ENCODE measurements at places on chromosomes 4 and X. TPM values are rescaled to one million over a fixed set of nuclear protein-coding genes. Genes with fewer than 3 reads are reported as not detected.

DNA sequence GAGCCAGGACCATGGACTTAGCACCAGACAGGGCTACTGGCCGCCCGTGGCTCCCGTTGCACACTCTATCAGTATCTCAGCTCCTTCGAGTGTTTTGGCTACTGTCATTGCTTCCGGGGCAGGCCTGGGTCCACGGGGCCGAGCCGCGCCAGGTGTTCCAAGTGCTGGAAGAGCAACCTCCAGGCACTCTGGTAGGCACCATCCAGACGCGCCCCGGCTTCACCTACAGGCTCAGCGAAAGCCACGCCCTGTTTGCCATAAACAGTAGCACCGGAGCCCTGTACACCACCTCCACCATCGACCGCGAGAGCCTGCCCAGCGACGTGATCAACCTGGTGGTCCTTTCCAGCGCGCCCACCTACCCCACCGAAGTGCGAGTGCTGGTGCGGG, 1.6 kb downstream of the FAT4 start:
- H3K36me3 ChIP-seq, result no peaks in the 10 kb centered on the region
- H3K4me3 ChIP-seq, result no peak overlapping the region
- no peak for DNase-seq
- no peak overlapping the region for H3K27ac ChIP-seq
- H3K27me3 ChIP-seq, result no peaks in the 10 kb centered on the region
- H3K4me1 ChIP-seq, result peaks cover 16% of the 10 kb centered on the region

CENPVL1 gene
- not detected for total RNA-seq

GRCh38 chr4:12612876-12613275, 871.3 kb downstream of the RAB28 start:
- no peaks in the 10 kb centered on the region for H3K4me1 ChIP-seq
- H3K36me3 ChIP-seq, result no peaks in the 10 kb centered on the region
- H3K27ac ChIP-seq, result no peak overlapping the region
- no peak overlapping the region for H3K4me3 ChIP-seq
- no peaks in the 10 kb centered on the region for H3K27me3 ChIP-seq
- DNase-seq, result no peak

TKTL1 gene
- not detected for total RNA-seq

GRCh38 chrX:87621697-87622096, 104.1 kb downstream of the KLHL4 start:
- H3K27me3 ChIP-seq, result no peaks in the 10 kb centered on the region
- no peak overlapping the region for H3K4me3 ChIP-seq
- no peaks in the 10 kb centered on the region for H3K4me1 ChIP-seq
- no peak overlapping the region for H3K27ac ChIP-seq
- DNase-seq, result no peak

DNA sequence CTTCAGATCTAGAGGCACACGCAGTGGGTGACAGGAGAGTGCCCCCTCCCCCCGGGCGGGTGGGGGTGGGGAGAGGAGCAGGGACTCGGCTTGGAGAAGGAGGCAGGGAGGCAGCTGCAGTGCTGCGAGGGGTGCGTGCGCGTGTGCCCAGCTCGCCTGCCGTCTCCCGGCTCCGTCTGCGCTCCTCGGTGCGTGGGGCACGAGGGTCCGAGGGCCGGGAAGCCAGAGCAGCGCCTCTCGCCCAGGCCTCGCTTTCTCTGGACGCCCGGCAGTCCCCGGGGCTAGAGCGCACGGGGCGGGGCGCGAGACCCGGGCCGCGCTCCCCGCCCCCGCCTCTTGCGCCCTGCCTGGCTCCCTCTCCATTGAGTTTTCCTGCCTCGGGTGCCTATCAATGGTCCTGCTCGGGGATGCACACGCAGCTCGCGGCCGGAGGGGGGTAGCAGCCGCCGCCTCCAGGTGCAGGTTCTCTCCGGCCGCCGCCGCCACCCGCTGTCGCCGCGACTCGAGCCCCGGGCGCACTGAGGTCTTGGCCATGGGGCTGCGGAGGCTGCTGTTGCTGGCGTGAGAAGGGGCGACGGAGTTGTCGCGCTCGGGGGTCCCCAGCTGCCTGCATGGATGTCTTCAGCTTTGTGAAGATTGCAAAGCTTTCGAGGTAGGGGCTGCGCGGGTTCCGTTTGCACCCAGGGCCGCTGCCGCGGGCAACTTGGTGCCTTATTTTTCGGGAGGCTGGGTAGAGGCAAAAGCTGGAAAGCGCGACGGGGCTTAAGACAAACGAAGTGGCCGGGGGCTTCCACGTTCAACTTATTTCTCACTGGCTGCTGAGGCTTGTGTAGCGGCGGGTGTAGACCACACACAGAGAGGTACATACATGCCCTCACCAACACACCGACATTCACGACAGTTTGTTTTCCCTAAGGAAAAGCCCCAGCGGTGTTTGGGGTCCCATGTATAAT, at the start of gene FRMPD4:
TSS of gene FRMPD4 (plus strand) at position 113 of the 953 bp plus-strand sequence. CDS start at position 612, 499 bp downstream.
- no peak within 1 kb of the TSS for H3K27ac ChIP-seq
- no peak within 1 kb of the TSS for H3K4me3 ChIP-seq
- no peaks in the 10 kb centered on the region for H3K4me1 ChIP-seq
- no peaks in the 10 kb centered on the region for H3K36me3 ChIP-seq
- no peak for DNase-seq

DNA sequence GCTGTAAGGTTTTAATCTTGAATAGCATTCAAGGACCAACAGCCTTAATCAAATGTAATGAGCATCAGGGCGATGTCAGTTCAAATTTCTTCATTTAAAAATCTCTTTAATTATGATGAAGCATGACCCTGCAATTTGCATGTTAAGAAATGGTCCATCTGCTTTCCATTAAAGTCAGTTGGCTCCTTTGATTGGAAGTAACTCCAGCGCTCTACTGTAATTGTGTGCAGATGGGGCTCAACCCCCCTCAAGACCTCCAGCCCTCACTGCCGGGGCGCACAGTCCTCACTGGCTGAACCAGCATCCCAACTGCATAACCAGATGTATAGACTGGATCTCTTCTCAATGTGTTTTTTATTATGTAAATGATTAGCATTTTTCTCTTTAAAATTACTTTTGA, 126.9 kb downstream of the VCX3B start:
- no peaks in the 10 kb centered on the region for H3K36me3 ChIP-seq
- H3K27ac ChIP-seq, result no peak overlapping the region
- no peaks in the 10 kb centered on the region for H3K27me3 ChIP-seq
- no peak for DNase-seq

DNA sequence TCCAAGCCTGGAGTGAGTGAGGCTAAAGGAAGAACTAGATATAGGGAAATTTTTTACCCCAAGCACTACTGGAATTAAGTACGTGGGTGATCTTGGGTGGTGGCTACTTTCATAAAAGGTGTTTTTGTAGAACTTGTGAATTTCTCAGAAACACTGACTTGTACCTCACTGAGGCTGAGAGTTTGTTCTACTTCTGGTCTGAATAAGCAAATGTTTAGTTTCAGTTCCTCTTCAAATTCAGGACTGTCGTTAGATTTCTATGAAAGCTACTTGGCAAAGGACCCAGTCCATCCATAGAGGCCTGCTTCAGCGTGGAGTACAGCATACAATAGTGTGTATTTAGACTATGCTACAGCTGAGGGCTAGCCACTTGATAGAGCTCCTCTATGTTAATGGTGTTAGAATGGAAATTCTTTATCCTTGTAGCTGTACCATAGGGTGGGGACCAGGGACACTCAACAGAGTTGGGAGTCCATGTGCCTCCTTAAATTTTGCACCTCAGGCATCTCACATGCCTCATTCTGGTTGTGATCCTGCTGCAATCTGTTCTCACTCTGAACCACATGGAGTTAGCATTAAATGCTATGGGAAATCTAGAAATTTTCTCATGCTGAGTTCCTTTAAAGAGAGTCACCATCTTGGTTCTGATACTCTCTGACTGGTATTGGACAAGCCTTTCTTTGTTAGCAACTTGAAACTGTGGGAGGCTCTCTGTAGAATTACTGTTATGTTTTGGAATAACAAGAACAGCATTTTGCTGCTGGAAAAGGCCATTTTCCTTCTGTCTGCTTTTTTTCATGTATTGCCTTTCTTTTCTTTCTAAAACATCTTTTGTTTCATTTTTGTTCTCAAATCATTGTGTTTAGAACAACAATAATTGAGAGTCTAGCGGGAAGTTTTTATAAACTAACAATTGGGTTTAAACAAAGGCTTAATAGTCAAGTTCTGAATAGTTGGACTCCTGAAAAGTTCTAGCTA, 86.8 kb downstream of the PDGFRA start:
- peak; percentile 86 for DNase-seq
- 0 out of 2 replicates have a peak, but pooled peaks cover 3% of the 10 kb centered on the region for H3K27me3 ChIP-seq
- H3K36me3 ChIP-seq, result no peaks in the 10 kb centered on the region
- peaks cover 11% of the 10 kb centered on the region for H3K4me1 ChIP-seq
- H3K4me3 ChIP-seq, result no peak overlapping the region

- no peak overlapping the region for H3K4me3 ChIP-seq
- no peaks in the 10 kb centered on the region for H3K27me3 ChIP-seq
- DNase-seq, result no peak
- no peaks in the 10 kb centered on the region for H3K36me3 ChIP-seq
- H3K4me1 ChIP-seq, result no peaks in the 10 kb centered on the region
Measured at GRCh38 chr4:152256996-152257395, 278.9 kb downstream of the FBXW7 start.

CD40LG gene
- not detected for total RNA-seq

- H3K36me3 ChIP-seq, result peaks cover 11% of the 10 kb centered on the region
- peaks cover 19% of the 10 kb centered on the region for H3K4me1 ChIP-seq
- H3K27ac ChIP-seq, result no peak overlapping the region
- no peaks in the 10 kb centered on the region for H3K27me3 ChIP-seq
Measured at GRCh38 chr4:1207603-1208265, 35.4 kb upstream of the SPON2 start.

DNA sequence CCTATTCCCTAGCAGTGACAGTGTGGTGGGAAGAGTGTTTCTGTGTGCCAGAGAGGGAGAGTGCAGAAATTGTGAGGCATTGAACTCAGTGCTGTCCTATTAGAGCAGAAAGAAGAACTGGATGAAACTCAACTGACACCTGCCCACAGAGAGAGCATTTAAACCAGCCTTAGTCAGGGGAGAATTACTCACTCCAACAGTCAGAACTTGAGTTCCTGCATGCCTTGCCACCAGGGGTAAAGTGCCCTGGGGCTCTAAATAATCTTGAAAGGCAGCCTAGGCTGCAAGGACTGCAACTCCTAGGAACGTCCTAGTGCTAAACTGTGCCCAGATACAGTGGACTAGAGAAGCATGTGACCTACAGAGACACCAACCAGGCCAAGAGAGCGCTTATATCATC, 12.8 kb downstream of the CYSLTR1 start:
- no peak overlapping the region for H3K27ac ChIP-seq
- H3K4me1 ChIP-seq, result no peaks in the 10 kb centered on the region
- no peak for DNase-seq

- H3K4me1 ChIP-seq, result no peaks in the 10 kb centered on the region
- H3K27me3 ChIP-seq, result no peaks in the 10 kb centered on the region
- no peaks in the 10 kb centered on the region for H3K36me3 ChIP-seq
- H3K27ac ChIP-seq, result no peak overlapping the region
- DNase-seq, result no peak
Measured at GRCh38 chr4:173038192-173038896, 130.3 kb upstream of the GALNT7 start.

DNA sequence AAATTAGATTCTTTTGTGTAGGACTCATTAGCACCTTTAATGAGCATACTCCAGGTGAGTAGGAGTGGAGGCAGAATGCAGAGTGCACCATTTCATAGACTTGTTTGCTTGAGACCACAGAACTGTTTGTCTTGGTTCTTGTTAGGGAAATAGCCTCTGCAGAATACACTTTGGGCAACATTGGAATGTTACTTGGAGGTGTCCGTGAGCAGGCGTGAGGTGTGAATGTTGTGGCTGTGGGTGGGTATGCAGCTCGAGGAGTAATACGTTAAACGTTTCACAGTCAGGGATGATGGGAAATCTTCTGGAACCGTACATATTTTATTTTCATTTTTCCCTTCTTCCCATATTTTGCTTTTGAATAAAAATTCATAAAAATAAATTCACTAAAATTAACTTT, 31.6 kb downstream of the PAQR3 start:
- no peaks in the 10 kb centered on the region for H3K36me3 ChIP-seq
- no peaks in the 10 kb centered on the region for H3K27me3 ChIP-seq
- no peak for DNase-seq
- no peak overlapping the region for H3K27ac ChIP-seq

GPR173 gene
- 0.36 TPM for total RNA-seq

TLR1 gene
- total RNA-seq, result 103 TPM

- peaks cover 36% of the 10 kb centered on the region for H3K4me1 ChIP-seq
- no peaks in the 10 kb centered on the region for H3K36me3 ChIP-seq
- H3K4me3 ChIP-seq, result no peak overlapping the region
- DNase-seq, result no peak
- H3K27me3 ChIP-seq, result no peaks in the 10 kb centered on the region
Measured at GRCh38 chr4:86981789-86982188, 47.0 kb downstream of the AFF1 start.

ADAMTS3 gene
- total RNA-seq, result not detected

GRCh38 chrX:30913492-30913891, 24.4 kb upstream of the TAB3 start:
- H3K36me3 ChIP-seq, result no peaks in the 10 kb centered on the region
- H3K4me1 ChIP-seq, result no peaks in the 10 kb centered on the region
- no peak overlapping the region for H3K27ac ChIP-seq
- no peak for DNase-seq
- H3K27me3 ChIP-seq, result no peaks in the 10 kb centered on the region

GRCh38 chr4:3701271-3701734, 64.9 kb upstream of the ADRA2C start:
- H3K27ac ChIP-seq, result no peak overlapping the region
- no peaks in the 10 kb centered on the region for H3K4me1 ChIP-seq
- no peak overlapping the region for H3K4me3 ChIP-seq
- no peak for DNase-seq
- H3K36me3 ChIP-seq, result no peaks in the 10 kb centered on the region

GRCh38 chr4:78480286-78480685, 71.3 kb upstream of the ANXA3 start:
- no peak overlapping the region for H3K4me3 ChIP-seq
- DNase-seq, result no peak
- no peaks in the 10 kb centered on the region for H3K36me3 ChIP-seq
- H3K4me1 ChIP-seq, result no peaks in the 10 kb centered on the region
- no peaks in the 10 kb centered on the region for H3K27me3 ChIP-seq

- no peaks in the 10 kb centered on the region for H3K36me3 ChIP-seq
- H3K4me1 ChIP-seq, result no peaks in the 10 kb centered on the region
- H3K27me3 ChIP-seq, result no peaks in the 10 kb centered on the region
- H3K4me3 ChIP-seq, result no peak overlapping the region
- no peak overlapping the region for H3K27ac ChIP-seq
Measured at GRCh38 chr4:95563638-95564337, 15.0 kb upstream of the UNC5C start.

POU3F4 gene
- total RNA-seq, result not detected

DNA sequence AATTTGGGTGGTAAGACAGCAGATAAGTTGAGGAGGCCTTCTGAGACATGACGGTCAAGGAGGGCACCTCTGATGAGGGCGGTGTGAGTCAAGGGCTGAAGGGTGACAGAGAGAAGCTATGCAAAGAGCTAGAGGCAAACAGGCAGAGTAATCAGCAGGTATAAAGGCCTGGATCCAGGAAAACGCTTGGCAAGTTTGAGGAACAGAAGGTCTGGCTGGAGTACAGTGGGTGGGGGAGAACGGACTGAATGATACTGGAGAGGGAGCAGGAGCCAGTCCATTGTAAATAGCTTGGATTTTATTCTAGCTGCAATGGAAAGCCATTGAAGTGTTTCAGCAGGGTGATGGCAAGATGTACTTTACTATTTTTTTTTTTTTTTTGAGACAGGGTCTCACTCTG, 39.3 kb downstream of the RAB33B start:
- H3K4me1 ChIP-seq, result no peaks in the 10 kb centered on the region
- no peaks in the 10 kb centered on the region for H3K36me3 ChIP-seq
- H3K4me3 ChIP-seq, result no peak overlapping the region
- H3K27me3 ChIP-seq, result no peaks in the 10 kb centered on the region
- no peak for DNase-seq
- H3K27ac ChIP-seq, result no peak overlapping the region
